ENCODE measurements at places on chromosomes 6 and 20.

DNA sequence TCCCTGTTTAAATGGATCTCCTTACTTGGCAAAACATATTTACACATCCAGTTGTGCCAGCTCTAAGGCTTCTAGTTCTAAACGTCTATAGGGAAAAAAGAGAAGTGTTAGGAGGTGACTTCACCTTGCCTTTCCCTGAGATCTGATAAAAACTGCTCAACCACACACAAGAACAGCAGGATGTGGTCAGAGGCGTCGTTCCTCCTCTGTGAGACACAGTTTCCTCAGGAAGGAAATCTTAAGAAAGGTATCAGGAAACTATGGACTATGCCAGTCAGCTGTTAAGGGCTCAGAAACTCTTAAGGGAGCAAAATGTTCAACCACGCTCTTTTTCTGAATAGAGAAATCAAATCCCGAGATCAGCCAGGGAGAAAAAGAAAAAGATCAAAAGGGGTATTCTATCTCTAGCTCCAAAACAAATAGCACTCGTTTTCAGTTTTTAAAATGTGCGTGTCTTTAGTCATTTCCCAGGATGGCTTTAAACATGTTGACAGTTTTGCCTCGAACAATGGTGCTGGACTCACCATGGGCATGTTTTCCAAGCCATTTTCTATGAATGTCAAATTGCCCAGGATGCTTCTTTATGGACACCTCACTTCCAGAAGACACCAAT is 154.5 kb downstream of the HACE1 start:
- DNase-seq = no peak
- H3K36me3 ChIP-seq = no peaks in the 10 kb centered on the region
- peaks cover 11% of the 10 kb centered on the region for H3K4me1 ChIP-seq
- no peaks in the 10 kb centered on the region for H3K27me3 ChIP-seq

GRCh38 chr20:47196091-47197081 is 160.1 kb downstream of the ZMYND8 start:
- H3K27ac ChIP-seq = no peak overlapping the region
- H3K27me3 ChIP-seq = no peaks in the 10 kb centered on the region
- H3K4me1 ChIP-seq = no peaks in the 10 kb centered on the region
- DNase-seq = peak; percentile 86

GRCh38 chr20:43520074-43520630 is 12.7 kb downstream of the L3MBTL1 start:
- H3K27ac ChIP-seq = no peak overlapping the region
- H3K27me3 ChIP-seq = no peaks in the 10 kb centered on the region
- no peaks in the 10 kb centered on the region for H3K36me3 ChIP-seq
- no peaks in the 10 kb centered on the region for H3K4me1 ChIP-seq

DNA sequence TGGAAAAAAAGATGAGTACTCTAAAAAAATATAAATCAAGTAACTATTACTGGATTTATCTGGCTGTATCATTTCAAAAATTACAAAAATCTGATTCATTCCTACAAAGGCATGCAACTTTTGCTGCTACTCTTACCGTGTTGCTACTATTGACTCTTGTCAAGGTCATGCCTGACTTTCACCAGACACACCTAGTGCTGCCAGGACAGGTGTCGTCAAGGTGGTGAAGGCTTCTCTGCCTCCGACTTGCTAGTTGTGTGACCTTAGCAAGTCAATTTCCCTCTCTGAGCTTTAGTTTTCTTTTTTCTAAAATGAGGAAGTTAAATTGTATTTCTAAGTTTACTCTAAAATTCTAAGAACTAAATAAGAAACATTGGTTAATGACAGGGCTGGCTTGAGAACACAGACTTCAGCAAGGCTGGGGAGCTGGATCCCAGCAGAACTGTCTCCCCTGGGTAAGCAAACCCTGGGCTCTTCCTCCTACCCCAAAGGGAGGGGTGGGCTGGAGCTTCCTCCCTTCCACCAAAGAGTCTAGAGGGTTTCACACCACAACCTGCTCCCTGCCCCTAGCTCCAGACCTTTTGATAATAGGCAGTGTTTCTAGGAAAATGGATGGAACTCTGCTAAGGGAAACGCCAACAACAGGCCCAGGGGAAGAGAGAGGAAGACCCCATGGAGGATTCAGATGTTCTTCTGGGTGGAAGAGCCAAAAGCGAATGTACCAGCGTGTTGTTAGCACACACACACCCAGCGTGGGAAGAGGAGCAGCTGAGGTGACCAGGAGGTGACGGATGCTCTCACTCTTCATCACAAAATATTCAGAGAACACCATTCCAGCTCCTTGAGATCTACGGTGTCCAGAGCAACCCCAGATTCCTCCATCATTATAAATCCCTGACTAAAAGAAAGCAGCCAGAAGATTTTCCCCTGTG is 47.9 kb upstream of the CITED2 start:
- no peak for DNase-seq
- no peaks in the 10 kb centered on the region for H3K36me3 ChIP-seq
- no peak overlapping the region for H3K4me3 ChIP-seq
- no peaks in the 10 kb centered on the region for H3K27me3 ChIP-seq

GRCh38 chr20:62816884-62817873 is at the start of gene COL9A3:
Gene COL9A3, plus strand, starts transcription at chr20:62817050. Its CDS starts 15 bp downstream, at chr20:62817065.
- H3K4me1 ChIP-seq = peaks cover 19% of the 10 kb centered on the region
- peak within 1 kb of the TSS; percentile 53 for H3K4me3 ChIP-seq
- peak; percentile 86 for DNase-seq

DNA sequence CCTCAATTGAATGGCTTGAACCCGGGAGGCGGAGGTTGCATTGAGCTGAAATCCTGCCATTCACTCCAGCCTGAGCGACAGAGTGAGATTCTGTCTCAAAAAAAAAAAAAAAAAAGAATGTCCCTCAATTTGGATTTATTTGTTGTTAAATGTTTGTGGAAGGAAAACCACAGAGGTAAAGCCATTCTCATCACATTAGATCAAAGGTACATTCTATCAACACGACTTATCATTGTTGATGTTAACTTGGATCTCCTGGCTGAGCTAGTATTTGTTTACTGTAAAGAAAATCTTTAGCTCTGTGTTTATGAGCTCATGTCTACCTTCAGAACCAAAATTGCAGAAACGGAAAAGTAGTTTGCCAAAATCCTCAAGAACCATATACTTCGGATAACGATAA is 91.4 kb upstream of the SALL4 start:
- H3K4me3 ChIP-seq = no peak overlapping the region
- no peaks in the 10 kb centered on the region for H3K27me3 ChIP-seq
- H3K36me3 ChIP-seq = no peaks in the 10 kb centered on the region
- DNase-seq = no peak
- peaks cover 49% of the 10 kb centered on the region for H3K4me1 ChIP-seq
- no peak overlapping the region for H3K27ac ChIP-seq

GRCh38 chr6:26302941-26303559 is 61.9 kb upstream of the BTN3A2 start:
- H3K27ac ChIP-seq = no peak overlapping the region
- H3K36me3 ChIP-seq = no peaks in the 10 kb centered on the region
- no peaks in the 10 kb centered on the region for H3K27me3 ChIP-seq

DNA sequence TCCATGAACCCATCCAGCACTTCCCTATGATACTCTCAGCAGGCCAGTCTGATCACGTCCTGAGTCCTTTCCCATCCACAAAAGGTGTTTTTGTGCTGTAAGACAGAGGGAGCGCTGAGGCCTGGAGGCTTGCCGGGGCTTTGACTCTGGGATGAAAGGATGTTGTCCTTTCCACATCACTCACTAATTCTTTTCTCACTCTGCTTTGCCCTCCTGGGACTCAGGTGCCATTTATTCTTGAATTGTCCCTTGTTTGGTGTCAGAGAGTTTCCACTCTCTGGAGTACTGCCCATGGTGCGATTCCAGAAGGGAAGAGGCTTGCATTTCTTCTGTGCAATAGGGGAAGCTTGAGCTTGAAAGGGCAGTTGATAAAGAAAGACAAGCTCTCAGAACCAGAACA is 15.3 kb upstream of the TUBB2B start:
- H3K36me3 ChIP-seq = no peaks in the 10 kb centered on the region
- no peak overlapping the region for H3K4me3 ChIP-seq
- H3K27ac ChIP-seq = no peak overlapping the region
- H3K4me1 ChIP-seq = peaks cover 16% of the 10 kb centered on the region
- no peak for DNase-seq

GRCh38 chr6:22401206-22401605 is 104.4 kb upstream of the PRL start:
- no peaks in the 10 kb centered on the region for H3K27me3 ChIP-seq
- H3K4me1 ChIP-seq = no peaks in the 10 kb centered on the region
- DNase-seq = no peak
- H3K4me3 ChIP-seq = no peak overlapping the region
- H3K36me3 ChIP-seq = no peaks in the 10 kb centered on the region
- no peak overlapping the region for H3K27ac ChIP-seq

All from neural progenitor cell (in vitro differentiated cells).